ENCODE measurements at places on chromosomes 1 and 21.

DNA sequence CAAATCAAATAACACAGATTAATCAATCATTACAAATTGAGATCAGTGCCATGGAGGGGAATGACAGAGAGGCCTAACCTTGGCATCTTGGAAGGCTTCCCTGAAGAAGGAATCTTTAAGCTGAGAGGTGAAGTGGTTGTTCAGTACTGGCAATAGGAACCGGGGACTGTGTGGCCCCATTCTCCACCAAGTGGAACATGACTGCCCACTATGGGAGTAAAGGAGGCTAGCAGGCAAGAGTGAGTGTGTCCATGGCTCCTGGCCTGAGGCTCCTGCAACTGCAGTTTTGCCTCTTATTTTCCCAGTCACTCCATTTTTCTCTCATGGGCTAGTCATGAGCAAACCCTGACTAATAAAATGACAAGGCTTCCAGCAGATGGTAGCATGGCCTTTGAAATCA lies 112.2 kb upstream of the GJB5 start:
- no peak for DNase-seq

DNA sequence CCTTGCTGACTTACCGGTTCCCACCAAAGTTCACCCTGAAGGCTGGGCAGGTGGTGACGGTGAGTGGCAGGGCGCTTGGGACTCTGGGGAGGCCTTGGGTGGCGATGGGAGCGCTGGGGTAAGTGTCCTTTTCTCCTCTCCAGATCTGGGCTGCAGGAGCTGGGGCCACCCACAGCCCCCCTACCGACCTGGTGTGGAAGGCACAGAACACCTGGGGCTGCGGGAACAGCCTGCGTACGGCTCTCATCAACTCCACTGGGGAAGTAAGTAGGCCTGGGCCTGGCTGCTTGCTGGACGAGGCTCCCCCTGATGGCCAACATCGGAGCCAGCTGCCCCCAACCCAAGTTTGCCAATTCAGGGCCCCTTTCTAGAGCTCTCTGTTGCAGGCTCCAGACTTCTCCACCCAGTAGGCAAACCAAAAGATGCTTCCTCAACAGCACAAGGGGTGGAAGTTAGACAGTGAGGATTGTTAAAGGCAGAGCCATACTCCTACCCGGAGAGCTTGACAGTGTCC lies 16.4 kb upstream of the SEMA4A start:
- DNase-seq = no peak

- no peak for DNase-seq
Observed at GRCh38 chr1:2544875-2545640, 11.1 kb upstream of the TNFRSF14 start.

- no peak for DNase-seq
Observed at GRCh38 chr1:88463401-88463985, 220.6 kb upstream of the PKN2 start.

GRCh38 chr1:216607067-216607697 lies 116.0 kb downstream of the ESRRG start:
- no peak for DNase-seq

Data from stimulated activated CD8-positive, alpha-beta memory T cell treated with anti-CD3 and anti-CD28 coated beads, Interleukin-15, amount 100 ng/mL, for 48 hours (primary cell).